CD8-positive, alpha-beta T cell (primary cell): ENCODE measurements at places on chromosomes 3 and 15. TPM values are rescaled to one million over a fixed set of nuclear protein-coding genes. Genes with fewer than 3 reads are reported as not detected.

SST gene
- not detected for total RNA-seq

TM4SF18 gene
- not detected for total RNA-seq

RFC4 gene
- total RNA-seq, result 13.9 TPM

ARNT2 gene
- total RNA-seq, result not detected

RAMAC gene
- total RNA-seq, result 27.7 TPM

FBXW12 gene
- not detected for total RNA-seq

GOLGA6D gene
- 0.14 TPM for total RNA-seq

ZNF860 gene
- not detected for total RNA-seq

SMAD6 gene
- 0.73 TPM for total RNA-seq

ITIH1 gene
- not detected for total RNA-seq

BFSP2 gene
- not detected for total RNA-seq
